ENCODE measurements at places on chromosomes 16 and 17.

- no peak for DNase-seq
Observed at GRCh38 chr17:6108987-6109386, 38.8 kb downstream of the WSCD1 start.

GRCh38 chr17:6510321-6510977 is 45.9 kb downstream of the PITPNM3 start:
- DNase-seq: no peak

DNA sequence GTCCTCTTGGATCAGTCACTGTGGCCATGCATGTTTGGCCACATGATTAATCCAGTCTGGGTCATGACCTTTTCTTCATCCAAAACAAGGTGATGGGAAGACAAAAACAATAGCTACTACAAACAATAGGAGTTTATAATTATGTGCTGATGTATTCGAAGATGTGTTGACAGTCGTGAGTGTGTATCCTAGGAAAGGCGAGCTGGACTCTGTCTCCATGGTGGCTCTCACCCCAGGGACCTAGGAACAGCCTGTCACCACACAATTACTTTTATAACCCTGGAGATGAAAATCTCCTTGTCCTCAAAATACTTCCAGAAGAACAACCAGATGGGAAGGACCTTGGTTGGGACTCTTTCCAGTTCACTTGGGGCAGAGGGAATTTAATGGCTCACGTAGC is 9.8 kb upstream of the PLK1 start:
- no peak for DNase-seq

DNA sequence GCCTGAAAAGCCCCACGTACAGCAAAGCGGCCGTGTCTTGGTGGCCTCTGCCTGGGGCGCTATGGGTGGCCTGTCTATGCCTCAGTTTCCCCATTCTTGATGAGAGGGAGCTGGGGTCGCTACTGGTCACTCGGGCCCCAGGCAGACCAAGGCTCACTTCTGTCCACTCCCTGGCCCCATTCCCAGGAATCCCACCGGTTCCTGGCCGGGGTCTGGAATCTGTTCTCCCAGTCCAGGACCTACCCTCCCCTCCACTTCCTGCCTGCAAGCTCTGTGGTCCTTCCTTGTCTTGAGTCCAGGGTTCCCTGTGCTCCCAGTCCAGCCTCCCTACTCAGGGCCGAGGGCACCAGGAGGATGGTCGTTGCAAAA is 24.5 kb downstream of the METRNL start:
- no peak for DNase-seq

DNA sequence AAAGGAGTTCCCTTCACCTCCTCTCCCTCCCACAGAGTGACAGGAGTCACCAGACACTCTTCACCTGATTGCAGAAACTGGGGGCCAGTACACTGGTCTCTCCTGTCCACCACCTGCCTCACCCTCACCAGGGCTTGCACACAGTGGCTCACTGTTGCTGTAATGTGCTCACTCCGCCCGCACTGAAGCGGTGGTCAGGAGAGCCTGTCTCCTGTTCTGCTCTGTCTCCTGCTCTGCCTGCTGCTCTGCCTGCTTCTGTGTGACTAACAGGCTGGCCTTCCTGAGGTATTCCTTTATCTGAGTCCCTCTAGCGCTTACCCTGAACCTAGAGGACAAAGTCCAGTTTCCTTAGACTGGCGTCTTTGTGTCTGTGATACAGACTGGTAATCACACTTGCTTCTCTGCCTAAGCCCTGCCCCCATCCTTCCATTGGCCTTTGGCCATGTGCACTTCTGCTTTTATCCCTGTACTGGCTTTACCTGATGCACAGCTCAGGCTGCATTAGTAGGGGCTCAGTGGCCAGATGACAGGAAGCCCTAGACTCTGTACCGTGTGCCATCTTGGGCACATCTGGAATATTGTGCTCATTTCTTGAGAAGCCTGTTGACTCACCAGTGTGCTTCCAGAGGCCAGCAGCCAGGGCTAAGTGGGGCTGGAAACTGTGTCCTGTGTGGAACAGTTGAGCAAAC is 13.3 kb downstream of the PROCA1 start:
- DNase-seq: no peak

DNA sequence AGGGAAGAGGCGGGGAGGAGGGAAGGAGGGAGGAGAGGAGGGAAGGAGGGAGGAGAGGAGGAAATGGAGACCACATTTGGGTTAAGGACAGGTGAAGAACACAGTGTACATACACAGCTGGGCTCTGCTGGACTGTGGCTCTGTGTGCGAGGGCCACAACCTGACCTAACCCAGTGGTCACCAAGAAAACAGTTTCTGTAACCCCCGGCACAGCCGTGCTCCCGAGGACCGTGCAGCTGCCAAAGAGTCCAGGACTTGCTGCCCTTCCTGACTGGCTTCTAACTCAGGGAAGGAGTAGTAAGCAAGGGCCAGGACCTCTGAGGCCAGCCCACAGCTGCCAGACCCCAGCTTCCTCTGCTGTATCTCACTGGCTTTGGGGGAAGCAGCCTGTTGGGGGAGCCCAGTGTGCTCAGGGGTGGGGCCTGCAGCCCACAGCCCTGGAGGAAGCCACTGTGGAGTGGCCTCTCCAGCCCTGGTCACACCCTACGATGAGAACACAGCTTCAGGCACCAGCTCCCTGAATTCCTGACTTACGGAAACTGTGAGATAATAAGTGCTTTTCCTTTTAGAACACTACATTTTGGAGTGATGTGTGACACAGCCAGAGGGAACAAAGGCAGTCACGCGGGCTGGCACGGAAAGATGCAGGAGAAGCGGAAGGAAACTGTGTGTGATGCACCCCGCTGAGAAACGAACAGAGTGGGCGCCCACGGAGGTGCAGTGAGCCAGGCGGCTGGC is 32.3 kb downstream of the SLC7A5 start:
- DNase-seq: peak; percentile 49
